ENCODE measurements at places on chromosomes 3 and 15. TPM values are rescaled to one million over a fixed set of nuclear protein-coding genes. Genes with fewer than 3 reads are reported as not detected.
A peak's percentile ranks its signal among the peaks of the same experiment; 100 is the strongest.

GRCh38 chr3:179288845-179289244, 34.0 kb upstream of the ZNF639 start:
- DNase-seq: no peak

MRAS gene
- 17.2 TPM for total RNA-seq

ROPN1 gene
- total RNA-seq: not detected

DNA sequence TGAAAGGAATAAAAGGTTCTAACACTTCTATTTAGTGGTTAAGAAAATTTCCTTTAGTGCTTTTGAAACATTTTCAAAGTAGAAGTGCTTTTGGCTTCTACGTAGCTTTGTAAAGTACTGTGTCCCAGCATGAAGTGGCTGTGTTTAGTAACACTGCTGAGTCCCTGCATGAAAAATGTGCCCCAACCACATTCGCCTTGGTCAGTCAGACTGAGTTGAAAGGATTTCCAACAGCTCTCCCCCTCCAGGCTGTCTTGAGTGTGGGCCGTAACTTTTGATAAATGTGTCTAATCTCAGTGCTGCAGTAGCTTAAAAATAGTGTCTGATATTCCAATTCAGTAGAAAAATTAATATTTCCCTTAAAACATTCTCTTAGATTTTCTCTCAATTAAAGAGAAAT, 115.0 kb downstream of the NR1D2 start:
- no peak for DNase-seq

DNA sequence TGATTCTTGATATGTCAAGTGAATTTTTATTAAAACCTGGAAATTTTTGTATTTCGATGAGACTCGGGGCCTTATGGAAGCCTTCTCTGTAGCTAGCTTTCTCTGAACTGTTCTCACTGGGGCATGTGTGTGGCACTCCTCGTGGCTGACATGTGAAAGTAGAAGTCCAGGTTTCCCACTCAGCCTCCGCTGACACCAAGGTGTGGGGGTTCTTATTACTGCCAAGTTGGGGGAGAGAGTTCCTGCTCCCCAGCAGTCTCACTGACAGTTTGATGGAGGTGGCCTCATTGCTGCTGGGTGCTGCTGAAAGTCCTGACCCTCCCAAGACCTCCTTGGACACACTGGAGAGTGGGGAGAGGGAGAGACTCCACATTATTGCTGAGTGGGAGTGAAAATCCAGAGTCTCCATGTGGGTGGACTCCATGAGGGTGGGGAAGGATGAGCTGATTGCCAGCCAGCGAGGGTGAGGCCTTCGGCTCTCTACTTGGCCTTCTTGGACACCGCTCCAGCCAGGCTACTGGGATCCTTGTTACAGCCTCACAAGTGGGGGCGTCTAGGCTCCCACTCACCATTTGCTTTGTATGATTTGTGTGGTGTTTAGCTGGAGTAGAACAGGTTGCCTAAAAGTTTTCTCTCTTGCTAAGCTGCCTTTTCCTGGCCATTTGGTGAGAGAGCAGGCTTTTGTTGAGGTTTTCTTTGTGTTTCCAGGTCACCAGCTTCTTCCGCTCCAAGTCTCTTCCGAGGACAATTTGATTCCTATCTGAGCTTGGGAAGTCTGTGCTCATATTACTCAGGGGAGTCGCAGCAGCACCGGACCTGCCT, 64.1 kb downstream of the LSM3 start:
- DNase-seq: no peak

DNA sequence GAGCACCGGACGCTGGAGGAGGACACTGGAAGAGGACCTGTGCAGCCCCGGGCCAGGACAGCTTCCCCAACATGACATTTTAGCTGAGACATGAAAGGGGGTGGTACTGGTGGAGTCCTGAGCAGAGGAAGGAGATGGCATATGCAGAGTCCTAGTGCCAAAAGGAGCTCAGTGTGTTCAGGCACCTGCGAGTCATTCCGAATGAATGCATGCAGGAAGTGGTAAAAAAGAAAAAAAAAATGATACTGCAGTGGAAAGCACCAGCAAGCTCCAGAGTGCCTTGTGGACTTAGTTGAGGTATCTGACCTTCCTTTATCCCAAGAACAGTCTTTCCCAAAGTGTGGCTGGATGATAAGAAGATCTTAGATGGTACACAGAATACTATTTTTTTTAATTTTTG, 6.6 kb upstream of the ZNF148 start:
- DNase-seq: no peak

DNA sequence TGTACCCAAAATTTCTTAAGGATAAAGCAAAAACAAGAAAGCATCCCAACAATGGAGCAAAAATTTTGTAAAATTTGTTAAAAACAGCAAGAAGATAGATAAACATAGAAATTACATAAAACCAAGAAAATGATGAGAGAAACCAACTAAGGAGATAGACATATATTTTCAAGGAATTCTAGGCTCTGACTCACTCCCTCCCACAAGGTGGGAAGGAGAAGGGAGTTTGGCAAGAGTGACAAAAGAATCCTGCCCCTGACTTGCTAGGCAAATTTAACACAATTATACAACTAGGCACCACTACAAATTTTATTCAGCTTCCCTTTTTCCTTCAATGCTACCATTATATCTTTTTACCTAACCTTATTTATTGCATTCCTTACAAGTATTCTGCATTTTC, 70.9 kb downstream of the MYO9A start:
- no peak for DNase-seq

DNA sequence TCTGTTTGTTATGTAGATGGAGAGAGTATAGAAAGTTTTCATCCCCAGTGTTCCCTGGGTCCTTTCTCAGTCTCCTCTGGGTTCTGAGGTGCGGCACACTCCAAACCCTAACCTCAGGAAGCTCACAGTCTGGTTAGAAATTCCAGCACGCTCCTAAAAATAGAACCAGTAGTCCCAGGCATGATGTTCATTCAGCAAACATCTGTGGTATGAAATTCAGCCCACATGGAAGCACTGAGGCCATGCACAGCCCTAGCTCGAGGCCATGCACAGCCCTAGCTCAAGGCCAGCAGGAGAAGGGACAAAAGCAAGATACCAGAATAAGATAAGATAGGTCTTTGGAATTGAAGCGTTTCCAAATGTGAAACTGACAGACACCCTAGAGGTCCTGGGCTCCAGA, 82.3 kb upstream of the OXTR start:
- no peak for DNase-seq

GRCh38 chr3:113454630-113455029, 13.3 kb upstream of the CFAP44 start:
- DNase-seq: no peak

LTK gene
- 0.69 TPM for total RNA-seq

GRCh38 chr15:84734794-84735479, 13.5 kb upstream of the ZNF592 start:
- peak; percentile 74 for DNase-seq

GRCh38 chr15:63576441-63576840, 20.7 kb upstream of the FBXL22 start:
- DNase-seq: no peak
